ENCODE measurements at places on chromosomes 5 and 9.
A peak's percentile ranks its signal among the peaks of the same experiment; 100 is the strongest.

DNA sequence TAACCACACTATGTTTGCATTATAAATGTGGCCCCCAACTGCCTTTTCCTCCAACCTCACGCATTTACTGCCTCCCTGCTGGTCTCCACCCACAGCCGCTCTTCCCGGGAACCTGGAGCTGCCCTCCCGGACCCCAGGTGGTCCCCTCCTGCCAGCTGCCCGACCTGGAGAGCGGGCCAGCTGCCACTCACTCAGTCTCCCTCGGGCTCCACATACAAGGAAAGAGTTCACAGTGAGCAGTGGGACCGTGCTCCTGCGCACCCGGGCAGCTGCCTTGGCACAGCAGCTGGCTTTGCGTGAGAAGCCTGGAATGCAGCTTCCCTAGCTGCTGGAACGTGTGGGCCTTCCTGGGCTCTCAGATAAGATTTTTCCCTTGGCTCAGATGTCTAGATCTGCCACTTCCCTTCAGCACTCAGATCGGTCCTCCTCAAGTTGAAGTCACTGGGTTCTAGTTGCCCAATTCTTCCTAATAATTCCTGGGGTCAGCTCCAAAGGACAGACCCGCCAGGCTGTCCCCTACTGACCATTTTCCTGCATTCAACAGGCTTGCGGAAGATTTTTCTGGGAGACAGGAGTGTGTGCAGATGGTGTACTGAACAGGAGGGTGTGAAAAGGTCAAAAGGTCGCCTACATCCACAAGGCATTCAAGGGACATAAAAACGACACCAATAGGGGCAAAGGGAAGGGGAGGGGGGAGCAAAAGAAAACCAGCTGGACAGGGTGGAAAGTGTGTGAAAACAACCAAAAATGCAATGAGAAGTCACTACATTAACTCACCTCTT, 69.1 kb downstream of the MYO10 start:
- no peak for DNase-seq

DNA sequence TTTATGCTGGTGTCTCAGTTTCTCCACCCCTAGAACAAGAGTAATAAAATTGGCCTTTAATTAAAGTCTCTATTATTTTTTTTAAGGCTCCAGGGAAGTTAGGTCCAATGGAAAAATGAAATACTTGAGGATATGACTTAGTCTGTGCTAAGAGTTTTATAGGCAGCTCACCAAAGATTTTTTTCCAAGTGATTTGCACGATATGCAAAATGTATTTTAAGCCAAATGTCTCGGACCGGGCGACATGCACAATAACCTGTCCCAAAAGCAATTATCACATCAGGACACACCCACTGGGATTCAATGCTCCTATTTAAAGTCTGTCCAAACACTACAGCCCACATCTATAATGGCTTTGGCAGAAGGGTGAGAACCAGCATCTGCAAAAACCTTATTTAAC, 136.1 kb upstream of the ANKH start:
- DNase-seq: no peak

- DNase-seq: no peak
Observed at GRCh38 chr9:108963459-108964143, 29.4 kb downstream of the ABITRAM start.

DNA sequence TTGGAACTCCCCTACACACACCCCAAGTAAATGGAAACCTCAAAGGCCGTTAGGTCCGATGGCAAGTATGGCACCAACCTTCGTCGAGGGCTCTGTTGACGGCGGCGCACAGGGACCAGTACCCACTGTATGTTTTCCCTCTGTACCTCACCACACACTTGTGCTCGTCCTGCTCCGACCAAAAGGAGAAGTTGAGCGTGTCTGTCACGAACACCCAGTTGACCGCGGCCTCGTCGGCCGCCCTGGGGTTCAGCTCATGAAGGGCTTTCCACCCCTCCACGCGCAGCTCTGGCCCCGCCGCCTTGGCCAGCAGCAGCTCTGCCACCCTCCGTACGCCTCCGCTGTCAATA, 24.0 kb downstream of the HNRNPK start:
- no peak for DNase-seq

DNA sequence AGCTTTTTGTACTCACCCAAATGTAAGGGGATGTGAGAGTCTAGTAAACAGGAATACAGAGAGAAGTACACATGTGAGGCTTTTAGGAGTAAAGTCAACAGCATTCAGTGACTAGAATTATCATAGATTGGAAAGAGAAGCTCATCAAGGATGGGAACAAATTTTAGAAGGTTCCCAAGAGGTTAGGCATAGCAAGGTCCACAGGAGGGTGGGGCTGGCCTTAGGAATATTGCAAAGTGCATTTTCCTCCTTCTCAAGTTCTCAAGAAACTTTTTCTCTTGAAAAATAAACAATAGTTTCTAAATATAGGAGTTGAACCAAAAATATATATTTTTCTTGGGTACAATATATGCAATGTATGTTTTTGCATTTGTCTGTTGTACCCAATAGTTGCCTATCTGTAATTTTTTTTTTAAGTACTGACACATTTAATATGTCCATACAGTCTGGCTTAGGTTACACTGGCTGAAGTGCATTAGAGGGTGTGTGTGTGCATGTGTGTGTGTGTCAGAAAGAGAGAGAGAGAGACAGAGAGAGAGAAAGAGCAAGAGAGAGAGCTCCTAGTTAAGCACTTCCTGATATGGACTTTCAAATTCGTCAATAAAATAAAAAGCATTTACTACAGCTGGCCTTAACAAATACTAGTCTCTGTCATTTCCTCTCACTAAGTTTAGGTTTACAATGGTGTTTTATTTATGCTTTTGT, 62.2 kb downstream of the SNX18 start:
- no peak for DNase-seq

GRCh38 chr5:51832934-51833470, 449.8 kb downstream of the ISL1 start:
- no peak for DNase-seq

GRCh38 chr5:137629646-137630045, 106.2 kb downstream of the KLHL3 start:
- no peak for DNase-seq

DNA sequence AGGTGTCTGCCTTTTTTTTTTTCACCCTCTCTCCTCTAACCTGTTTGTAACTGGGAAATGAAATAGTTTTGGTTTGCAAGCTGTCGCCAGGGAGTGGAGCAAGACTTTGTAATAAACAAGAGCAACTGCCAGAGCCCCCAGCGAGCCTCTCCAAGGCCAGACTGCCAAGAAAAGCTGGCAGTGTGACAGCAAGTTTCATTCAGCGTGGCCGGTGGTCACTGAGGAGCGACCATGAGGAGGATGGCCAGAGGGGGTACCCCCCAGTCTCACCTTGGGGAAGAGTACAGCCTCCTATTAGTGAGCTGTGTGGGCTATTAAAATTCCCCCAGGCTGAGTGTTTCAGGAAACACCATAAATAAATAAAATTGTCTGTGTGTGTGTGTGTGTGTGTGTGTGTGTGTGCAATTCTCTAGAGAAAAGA, 49.9 kb downstream of the ZFAND5 start:
- DNase-seq: no peak

GRCh38 chr5:150077996-150078801, 8.2 kb downstream of the CSF1R start:
- no peak for DNase-seq

GRCh38 chr5:16617274-16617968, 624 bp upstream of the RETREG1 start:
- DNase-seq: peak; percentile 65

DNA sequence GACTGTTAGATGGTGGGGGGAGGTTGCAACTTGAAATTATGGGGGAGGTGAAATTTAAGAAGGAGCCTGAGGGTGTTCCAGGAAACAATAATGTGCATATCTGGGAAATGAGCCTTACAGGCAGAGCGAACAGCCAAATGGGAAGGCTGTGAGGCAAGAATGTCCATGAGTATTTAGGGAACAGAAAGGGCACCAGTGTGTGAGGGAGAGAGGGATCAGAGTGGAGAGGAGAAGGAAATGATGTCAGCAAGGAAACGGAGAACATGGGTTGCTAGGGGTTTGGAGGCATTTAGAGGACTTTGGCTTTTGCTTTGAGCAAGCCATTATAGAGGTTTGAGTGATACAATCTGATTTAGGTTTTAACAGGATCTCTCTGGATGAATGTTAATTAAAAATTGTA, 285.4 kb downstream of the TLE4 start:
- DNase-seq: no peak

DNA sequence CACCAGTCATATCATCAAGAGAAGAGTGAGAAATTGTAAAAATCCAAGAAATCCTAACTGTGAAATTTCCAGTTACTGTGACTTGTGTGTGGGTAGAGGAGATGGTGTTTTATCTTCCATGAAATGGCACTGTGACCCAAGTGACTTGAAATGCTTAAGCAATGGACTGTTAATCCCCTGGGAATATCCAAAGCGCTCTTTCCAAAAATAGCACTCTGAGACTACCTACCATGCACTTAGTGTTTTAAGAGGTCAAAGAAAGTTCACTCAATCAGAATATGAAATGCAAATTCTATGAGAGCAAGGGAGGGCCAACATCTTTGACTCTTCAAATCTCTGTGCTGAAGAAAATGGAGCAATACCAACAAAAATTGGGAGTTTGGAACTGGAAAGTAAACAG, 244.0 kb downstream of the GABRB2 start:
- DNase-seq: no peak

- DNase-seq: no peak
Observed at GRCh38 chr5:56352808-56353590, 119.9 kb upstream of the ANKRD55 start.

DNA sequence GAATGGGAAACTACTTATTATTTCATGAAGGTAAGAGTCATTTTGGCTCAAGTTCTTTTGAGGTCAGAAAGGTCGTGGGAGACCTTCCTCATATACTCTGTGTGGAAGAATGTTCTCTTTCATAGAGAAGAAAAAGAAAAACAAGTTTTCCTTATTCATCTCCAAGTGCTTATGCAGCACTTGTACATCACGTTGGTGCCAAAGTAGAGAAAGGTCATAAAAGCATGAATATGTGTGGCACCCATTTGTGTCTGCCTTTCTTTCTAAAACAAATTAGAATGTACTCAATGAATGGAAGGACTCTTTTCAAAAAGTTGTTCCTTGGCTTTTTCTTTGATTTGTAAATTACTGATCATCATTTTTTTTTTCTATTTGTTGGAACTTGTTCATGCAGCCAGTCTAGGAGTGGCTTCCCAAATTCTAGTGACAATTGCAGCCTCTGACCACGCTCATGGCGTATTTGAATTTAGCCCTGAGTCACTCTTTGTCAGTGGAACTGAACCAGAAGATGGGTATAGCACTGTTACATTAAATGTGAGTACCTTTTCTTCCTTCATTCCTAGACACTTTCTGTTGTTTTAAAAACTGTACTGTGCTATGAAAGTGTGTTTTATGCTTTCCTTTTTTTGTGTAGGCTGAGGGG, 122.4 kb downstream of the ADGRV1 start:
- DNase-seq: no peak

DNA sequence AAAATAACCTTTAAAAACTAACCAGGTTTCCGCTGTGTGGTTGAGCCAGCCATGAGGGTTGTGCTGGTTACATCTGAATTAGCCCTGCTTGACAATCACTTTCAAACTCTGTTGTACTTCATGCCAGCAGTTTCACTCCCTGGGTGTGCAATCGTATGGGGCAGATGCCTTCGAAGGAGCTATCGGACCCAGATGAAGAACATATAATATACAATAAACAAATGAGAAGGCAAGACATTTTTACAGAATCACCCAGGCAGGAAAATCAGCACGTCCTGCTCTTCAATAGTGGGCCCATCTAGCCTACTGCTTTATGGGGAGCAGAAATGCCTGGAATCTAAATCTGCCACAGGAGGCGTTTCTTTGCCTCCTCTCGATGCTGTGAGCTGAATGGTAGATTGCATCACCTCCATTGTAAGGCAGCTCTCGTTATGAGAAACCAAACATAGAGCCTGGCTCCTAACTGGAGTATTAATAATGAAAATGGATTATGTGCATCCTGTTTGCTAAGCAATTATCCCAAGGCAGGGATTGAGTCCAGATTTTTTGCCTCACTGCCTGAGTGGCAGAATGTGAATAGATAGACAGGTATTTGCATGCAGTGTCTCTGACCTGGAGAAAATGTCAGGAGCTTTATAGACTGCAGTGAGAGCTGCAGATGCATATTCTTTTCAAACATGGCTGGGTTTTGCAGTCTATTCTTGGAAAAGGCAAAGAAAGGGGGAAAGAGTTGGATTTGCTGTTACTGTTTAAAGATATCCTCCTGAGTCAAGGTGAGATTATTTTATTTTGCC, 143.3 kb upstream of the SMARCA2 start:
- DNase-seq: no peak

- DNase-seq: no peak
Observed at GRCh38 chr5:76038212-76038611, 45.0 kb upstream of the SV2C start.

GRCh38 chr5:107809201-107810034, 138.7 kb upstream of the EFNA5 start:
- no peak for DNase-seq

- no peak for DNase-seq
Observed at GRCh38 chr9:70805949-70806348, 315.5 kb downstream of the TRPM3 start.

GRCh38 chr5:179964015-179964414, 56.3 kb upstream of the TBC1D9B start:
- DNase-seq: no peak

GRCh38 chr9:98251551-98251950, 3.9 kb downstream of the TBC1D2 start:
- no peak for DNase-seq

GRCh38 chr9:105930011-105930627, 235.8 kb downstream of the TMEM38B start:
- no peak for DNase-seq

- no peak for DNase-seq
Observed at GRCh38 chr5:105752801-105753200, 1917.9 kb downstream of the EFNA5 start.

DNA sequence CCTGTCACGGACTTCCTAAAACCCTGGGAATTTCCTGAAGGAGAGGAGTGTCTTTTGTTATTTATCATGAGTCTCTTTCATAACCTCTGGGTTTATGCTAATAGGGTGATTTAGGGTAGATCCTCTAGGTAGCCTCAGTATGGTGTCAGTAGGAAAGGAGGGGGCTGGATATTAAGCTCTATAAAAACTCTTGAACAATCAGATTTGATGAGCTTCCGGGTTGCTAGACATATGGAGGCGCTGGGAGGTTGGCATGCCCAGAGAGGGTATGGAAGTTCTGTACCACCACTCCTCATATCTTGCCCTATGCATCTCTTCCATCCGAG, 15.6 kb upstream of the PTBP3 start:
- no peak for DNase-seq

- no peak for DNase-seq
Observed at GRCh38 chr5:95863383-95863757, 40.8 kb upstream of the GLRX start.

- no peak for DNase-seq
Observed at GRCh38 chr5:95424526-95424925, 33.4 kb downstream of the FAM81B start.

DNA sequence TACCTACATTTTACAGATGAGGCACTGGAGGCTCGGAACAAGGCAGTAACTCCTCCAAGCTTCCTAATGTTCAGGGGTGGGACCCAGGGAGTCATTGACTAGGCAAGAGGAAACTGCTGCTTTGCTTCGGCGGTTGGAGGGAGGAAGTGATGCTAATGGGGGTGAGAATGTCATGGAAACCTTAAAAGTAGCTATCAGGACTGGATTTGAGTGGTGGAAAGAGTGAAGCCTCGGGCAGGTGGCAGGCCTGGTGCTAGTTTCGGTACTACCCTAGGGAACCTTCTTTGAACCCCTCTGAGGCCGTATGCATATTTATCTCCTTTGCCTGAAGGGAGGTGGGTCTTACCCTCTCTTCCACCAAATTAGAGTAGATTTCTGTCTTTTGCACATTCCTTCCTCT, 1.6 kb downstream of the BSPRY start:
- DNase-seq: peak; percentile 56

All from stimulated activated CD4-positive, alpha-beta T cell treated with anti-CD3 and anti-CD28 coated beads, Interleukin-1b, Interleukin-23, amount 100 ng/mL, for 48 hours (primary cell).